Motor neuron (in vitro differentiated cells): ENCODE measurements at places on chromosomes 7 and 10. TPM values are rescaled to one million over a fixed set of nuclear protein-coding genes. Genes with fewer than 3 reads are reported as not detected.

The CDHR3 gene
- 0.56 and 0.65 TPM in 2 replicates for total RNA-seq

- no peak for ATAC-seq
Observed at GRCh38 chr10:45403151-45403550, 29.1 kb downstream of the ALOX5 start.

DNA sequence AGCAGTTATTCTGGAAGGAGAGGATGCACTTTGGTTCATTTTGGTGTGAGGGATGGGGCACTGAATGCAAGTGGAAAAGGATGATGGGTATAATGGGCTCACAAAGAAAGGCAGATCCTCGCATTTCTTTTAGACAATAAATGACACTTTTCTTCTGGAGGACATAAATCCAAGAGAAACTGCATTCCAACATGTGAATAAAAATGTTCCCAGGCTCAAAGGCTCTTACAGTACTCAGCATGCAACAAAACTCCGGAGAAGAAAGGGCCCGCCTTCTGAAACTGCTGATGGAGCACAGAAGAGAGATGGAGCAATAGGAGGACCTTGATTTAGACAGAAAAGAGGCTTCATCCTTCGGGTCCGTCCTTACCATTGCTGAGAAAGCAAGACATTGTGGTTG, 538.2 kb upstream of the DPP6 start:
- no peak for ATAC-seq

GRCh38 chr7:131858611-131859010, 302.2 kb upstream of the PODXL start:
- no peak for ATAC-seq

The STAMBPL1 gene
- total RNA-seq, result 14.1 and 15.1 TPM in 2 replicates

- peak; percentile 28 for ATAC-seq
Observed at GRCh38 chr10:121610798-121611323, 12.6 kb upstream of the FGFR2 start.

DNA sequence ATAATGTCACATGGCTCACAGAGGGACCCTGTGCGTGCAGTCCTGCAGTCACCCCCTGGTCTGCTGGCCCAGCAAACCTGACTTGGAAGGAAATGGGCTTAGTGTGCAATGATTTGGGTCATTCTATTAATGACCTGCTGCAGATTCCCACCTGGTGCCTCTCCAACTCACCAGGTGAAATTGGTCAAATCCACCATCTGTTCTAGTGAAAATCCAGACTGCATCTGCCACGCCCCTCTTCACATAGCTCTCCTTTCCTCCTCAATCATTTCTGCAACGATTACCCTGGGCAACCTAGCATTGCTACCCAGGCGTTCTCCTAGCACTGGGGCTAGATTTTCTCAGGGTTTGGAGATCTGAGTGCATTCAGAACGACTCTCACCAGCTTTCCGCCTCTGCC, 29.4 kb downstream of the SRRM3 start:
- ATAC-seq, result no peak

The NPY gene
- total RNA-seq, result not detected in 2 replicates

The GIMAP4 gene
- total RNA-seq, result 0.57 and 1.0 TPM in 2 replicates

The FBXO24 gene
- 1.6 and 1.9 TPM in 2 replicates for total RNA-seq

DNA sequence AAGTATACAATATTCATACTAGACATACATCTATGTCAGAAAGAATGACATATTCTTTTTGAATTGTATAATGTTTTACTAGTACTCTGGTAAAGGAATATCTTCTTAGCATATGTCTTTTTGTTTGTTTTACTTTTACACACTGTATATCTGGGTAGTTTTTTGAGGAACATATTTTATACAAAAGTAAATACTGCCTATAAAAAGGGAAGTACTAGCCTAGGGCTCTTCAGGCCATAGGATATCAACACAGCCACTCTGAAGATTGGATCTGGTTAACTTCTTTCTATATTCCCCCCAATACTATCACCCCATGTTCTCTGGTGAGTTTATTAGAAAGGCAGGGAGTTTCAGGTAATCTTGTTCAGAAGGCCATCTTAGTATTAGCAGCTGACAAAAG, 134.6 kb downstream of the ZNF438 start:
- no peak for ATAC-seq

- no peak for ATAC-seq
Observed at GRCh38 chr10:115024371-115024770, 68.8 kb upstream of the ATRNL1 start.

GRCh38 chr7:923108-924041, 31.1 kb downstream of the ADAP1 start:
- ATAC-seq, result peak; percentile 76

- no peak for ATAC-seq
Observed at GRCh38 chr10:123156078-123156477, 1.9 kb downstream of the BUB3 start.

DNA sequence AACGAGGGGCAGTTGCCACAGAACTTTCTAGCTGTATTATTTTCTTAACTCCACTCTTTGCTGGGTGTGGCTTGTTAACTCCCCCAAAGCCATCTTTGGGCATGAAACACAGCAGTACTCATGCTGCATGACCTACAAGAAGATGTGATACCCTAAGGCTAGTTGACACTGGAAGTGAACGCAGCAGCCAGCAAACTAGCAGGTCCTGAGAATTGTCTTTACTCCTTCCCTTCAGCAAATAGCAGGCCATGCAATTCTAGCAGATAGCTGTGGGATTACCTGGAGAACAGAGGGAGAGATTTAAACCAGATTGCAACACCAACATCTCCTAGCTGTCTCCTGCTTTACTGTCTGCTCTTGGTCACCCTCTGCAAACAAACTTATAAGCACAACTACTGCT, 688.0 kb upstream of the ZWINT start:
- no peak for ATAC-seq

DNA sequence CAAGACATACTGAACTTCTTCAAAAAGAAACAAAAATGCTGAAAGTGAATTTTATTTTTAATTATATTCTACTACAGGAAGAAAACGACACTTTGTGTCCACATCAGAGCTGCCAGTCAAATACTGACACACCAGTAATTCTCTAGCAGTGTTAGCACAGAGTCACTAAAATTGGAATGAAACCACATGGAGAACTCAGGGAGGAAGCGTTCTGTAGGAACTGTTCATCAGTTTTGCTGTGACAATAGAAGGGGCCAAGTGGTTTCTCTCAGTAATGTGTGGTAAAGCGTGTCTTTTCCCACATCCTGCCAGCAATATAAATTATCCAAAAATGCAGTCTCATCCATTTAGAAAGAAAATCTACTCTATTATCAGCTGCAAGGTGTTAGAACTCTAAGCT, 683.3 kb downstream of the GRM8 start:
- ATAC-seq, result no peak

DNA sequence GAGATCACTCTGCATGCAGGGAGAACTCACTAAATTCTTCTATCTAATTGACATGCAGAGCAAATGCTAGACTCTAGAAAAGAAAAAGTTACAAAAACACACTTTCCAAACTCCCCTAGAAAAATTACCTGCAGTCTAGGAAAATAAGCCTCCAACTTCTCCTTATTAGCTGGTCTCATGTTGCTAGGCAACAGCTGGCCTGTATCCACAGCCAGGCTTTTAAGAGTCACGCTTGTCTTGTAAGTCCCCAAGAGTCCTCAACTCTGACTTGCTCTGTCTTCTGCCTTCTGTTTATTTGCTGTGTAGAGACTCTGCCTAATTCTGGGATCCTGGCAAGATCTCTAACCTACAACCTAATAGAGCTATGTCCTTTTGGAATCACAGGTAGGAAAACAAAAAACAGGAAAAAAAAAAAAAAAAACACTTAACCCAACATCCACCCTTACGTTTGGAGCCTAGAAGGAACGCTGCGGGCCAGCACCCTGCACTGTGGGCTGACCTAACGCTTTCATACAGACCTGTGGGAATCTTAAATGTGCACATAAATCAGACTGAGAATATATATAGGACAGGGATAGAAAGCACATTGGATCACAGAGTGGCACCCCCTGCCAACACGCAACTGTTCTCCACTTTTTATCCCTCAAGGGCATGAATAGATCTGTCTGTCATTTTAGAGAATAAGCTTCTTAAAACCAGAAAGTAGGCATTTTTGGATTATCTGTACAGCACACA, 117.0 kb upstream of the PTPRZ1 start:
- ATAC-seq, result peak; percentile 65
